ENCODE measurements at places on chromosomes 6 and 20.

DNA sequence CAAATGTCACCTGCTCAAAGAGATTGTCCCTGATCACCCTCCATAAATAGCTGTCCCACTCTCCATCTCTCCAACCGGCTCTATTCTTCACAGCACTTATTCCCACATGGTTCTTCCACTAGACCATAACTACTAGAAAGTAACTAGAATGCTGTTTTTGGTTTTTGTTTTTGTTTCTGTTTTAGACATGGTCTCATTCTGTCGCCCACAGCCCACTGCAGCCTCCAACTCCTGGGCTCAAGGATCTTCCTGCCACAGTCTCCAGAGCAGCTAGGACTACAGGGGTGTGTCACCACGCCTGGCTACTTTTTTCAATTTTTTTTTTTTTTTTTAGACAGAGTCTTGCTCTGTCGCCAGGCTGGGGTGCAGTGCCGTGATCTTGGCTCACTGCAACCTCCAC, 12.2 kb downstream of the MMP24 start:
- no peak for DNase-seq

GRCh38 chr20:50356525-50356885, 153.7 kb upstream of the PTPN1 start:
- no peak for DNase-seq

- DNase-seq: no peak
Measured at GRCh38 chr20:37305839-37306238, 16.4 kb downstream of the MANBAL start.

DNA sequence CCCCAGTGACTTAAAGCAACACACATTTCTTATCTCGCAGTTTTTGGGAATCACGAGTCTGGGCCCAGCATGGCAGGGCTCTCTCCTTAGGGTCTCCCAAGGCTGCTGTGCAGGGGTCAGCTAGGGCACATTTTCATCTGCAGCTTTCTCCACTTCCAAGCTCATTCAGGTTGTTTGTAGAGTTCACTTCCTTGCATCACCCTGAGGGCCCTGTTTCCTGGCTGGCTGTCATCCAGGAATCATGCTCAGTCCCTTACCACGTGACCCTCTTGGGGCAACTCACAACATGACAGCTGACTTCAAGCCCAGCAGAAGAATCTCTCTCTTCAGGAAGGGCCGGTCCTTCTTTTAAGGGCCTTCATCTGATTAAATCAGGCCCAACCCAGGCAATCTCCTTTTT, 21.3 kb downstream of the SNAP25 start:
- DNase-seq: no peak

GRCh38 chr20:14744723-14745122, 407.3 kb upstream of the FLRT3 start:
- no peak for DNase-seq

GRCh38 chr6:3263096-3263495, 4.3 kb downstream of the PSMG4 start:
- DNase-seq: no peak

DNA sequence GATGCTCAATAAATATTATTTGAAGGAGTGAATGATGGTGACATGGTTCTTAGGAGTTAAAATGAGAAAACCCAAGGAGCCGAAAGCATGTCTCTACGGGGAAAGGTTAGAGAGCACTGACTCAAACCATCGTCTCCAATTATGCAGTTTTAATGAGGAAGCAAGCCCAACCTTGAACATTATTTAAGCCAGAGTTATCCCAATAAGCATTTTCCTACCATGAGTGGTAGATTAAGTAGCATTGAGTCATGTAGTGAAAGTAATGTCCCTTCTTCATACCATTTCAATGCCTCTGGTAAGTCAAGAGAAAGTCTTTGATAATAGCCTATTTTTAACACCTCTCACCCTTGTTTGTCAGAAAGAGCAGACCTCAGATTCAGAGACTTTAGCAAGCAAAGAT, 13.5 kb downstream of the TSHZ2 start:
- DNase-seq: no peak

GRCh38 chr20:32019563-32020463, 9.6 kb downstream of the CCM2L start:
- DNase-seq: no peak

GRCh38 chr20:63738687-63739129, 868 bp upstream of the SLC2A4RG start:
- no peak for DNase-seq

- DNase-seq: no peak
Measured at GRCh38 chr20:57136734-57137133, 129.7 kb downstream of the BMP7 start.

DNA sequence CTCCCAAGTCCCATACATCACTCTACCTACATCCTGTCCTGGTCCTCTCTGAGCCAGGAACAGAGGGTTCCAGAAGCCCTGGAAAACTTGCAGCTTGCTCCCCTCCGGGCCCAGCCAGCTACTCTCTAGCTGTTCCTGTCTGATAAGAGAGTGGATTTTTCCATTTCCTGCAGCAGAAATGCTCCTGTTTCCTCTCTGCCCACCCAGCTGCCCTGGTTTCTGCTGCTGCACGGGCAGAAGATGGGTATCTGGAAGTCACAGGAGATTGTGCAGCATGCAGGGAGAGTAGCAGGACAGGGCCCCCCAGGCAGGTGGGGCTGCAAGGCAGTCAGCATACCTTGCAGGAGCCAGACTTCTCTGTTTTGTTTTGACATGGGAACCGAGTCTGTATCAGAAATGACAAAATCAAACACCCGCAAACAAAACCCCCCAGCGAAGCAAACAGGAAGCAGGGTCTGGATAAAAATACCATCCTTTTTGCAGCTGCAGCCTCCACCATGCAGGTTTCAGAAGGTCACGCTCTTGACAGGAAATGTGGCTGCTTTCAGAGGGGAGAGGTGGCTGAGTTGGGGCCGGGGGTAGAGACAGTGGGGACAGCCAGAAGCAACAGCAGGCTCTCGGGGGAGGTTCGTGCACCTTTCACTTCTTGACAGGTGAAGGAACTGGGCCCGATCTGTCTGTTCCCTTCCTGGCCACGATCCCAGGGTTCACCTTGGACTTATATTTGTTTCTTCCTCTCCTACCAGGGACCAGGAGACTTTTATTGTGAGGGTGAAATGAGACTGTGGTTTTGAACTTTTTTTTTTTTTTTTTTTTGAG, 50.8 kb upstream of the FAM83D start:
- DNase-seq: no peak

DNA sequence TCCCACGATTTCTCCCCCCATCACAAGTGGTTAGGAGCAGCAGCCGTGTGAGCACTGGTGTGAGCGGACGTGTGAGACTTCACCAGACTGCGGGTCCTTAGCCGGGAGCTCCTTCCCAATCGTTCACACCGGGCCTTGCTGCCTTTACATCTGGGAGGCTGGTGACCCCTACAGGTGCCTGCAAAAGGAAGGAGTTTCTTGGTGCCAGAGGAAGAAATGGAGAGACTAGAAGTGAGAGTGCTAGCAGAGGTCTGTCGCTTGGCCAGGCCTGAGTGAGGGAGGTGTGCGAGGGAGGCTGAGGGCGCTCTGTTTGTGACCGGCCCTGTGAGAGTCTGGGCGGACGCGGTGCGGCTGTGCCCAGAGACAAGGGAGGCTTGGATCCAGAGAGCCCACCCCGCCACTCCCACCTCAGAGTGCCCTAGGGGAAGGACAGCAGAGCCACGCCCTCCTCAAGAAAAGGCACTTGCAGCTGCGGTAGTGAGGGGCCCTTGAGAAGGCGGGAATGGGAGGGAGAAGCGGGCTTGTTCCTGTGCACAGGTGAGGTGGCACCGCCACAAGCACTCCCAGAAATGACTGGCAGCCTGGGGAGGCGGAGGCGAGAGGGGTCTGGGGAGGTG, 10.0 kb upstream of the ARMC2 start:
- no peak for DNase-seq

- peak; percentile 3 for DNase-seq
Measured at GRCh38 chr6:156557251-156557910, 219.8 kb upstream of the ARID1B start.

GRCh38 chr6:5379647-5380242, 118.4 kb downstream of the FARS2 start:
- DNase-seq: no peak

DNA sequence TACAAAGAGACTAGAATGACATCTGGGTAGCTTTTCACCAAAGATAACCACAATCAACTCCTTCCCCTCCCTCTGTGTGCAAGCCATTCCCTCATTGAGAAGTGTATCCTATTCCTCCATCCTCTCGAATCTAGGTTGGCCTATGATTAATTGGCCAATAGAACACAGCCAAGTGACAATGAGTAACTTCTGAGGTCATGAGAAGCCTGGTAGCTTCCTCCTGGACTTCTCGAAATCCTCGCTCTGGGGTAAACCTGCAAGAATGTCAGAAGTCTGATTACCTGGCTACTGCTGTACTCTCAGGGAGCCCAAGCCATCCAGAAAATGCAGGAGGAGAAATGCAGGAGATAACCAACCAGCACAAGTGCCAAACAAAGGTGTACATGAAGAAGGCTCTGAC, 13.1 kb downstream of the ARHGAP18 start:
- no peak for DNase-seq

- peak; percentile 42 for DNase-seq
Measured at GRCh38 chr6:13908955-13909381, 15.8 kb upstream of the RNF182 start.

- no peak for DNase-seq
Measured at GRCh38 chr6:130027948-130028347, 9.6 kb downstream of the L3MBTL3 start.

- DNase-seq: no peak
Measured at GRCh38 chr6:36844232-36845170, 5.3 kb upstream of the CPNE5 start.

- DNase-seq: no peak
Measured at GRCh38 chr6:122747573-122747972, 31.9 kb upstream of the FABP7 start.

GRCh38 chr6:73566954-73567591, 46.2 kb upstream of the EEF1A1 start:
- DNase-seq: no peak

DNA sequence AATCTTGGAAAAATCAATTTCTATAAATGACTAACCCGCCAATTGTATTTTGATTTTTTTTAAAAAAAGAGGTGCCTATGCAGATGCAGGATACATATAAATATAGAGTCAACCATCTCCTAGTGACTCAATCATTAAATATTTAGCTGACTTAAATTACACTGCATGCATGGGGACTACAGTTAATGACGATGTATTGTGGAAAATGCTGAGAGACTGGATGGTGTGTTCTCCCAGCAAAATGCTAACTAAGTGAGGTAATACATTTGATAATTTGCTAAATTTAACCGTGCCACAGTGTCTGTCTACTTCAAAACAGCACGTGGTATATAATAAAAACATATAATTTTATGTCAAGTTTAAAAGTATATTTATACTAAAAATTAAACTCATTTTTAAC, 341.6 kb downstream of the PRKN start:
- peak; percentile 37 for DNase-seq

DNA sequence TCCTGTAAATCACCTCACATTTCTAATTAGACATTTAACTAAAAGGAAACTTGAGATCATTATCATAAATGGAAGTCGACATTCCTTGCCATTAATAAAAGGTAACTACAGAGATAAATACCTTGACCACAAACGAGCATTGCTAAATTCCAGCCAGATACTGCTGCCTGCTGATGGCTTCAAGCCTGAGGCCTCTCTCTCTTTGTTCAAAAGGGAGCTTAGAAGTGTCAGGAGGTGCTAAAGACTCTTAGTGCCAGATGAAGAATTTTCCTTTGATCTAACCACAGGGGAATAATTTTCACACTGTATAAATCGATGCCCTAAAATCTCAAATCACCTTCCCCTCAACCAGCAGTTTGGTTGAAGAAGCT, 248.2 kb upstream of the PMEPA1 start:
- DNase-seq: no peak

- no peak for DNase-seq
Measured at GRCh38 chr6:163661272-163661671, 246.8 kb downstream of the QKI start.

DNA sequence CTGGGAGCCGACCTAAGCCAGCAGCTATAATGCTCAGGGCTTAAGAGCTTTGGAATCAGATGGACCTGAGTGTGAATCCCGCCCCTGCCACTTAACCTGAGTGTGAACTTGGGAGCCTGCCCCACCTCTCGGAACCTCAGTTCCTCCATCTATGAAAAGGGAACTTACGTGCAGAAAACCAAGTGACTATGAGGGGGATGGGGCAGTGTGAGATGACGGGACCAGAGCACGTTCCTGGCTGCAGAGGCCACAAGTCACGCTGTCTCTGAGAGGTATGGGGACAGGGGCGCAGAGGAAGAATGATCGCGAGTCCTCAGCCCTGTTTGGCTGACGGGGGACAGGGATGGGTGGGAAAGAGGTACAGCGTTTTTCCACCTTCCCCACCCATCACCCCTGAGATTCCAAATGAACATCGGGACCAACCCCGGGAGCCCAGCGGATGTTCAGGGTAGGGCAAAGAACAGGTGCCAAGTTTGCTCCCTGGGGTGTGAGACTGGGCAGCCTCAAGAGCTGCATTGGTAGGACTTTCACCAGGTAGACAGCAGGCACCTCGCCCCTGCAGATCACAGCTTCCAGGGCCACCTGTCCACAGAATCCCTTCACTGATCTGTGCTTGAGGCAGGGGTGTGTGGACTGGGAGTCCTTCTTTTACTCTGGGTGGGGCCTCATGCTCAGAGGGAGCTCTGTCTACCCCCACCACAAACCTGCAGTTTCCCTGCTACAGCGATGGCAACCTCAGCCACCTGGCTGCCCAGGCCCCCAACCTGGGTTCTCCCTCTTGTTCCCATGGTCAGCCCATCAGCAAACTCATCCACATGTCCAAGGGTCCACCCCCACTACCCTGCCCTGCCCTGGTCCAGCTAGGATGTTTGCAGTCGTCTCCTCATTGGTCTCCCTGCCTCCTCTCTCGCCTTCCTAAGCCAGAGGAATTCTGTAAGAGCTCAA, 85.8 kb downstream of the CEBPB start:
- DNase-seq: no peak

DNA sequence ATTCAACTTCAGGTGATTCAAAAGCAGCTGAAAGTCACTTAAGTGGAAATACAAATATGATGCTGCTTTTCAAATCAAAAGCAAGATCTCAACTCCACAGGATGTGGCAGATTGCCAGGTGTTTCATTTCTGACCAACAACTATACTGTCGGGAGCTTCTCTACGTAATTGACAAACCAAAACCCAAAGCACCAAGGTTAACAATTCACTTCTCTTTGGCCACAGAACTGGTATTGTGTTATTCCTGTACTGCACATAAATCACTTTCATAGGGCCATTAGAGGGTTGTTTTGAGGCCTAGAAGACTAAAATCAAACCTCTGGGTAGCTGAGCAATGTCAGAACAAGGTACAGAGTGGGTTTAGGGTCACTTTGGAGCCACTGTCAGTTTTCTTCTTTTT, 169.7 kb downstream of the HAO1 start:
- DNase-seq: no peak

- DNase-seq: no peak
Measured at GRCh38 chr6:10465629-10466499, 51.0 kb upstream of the TFAP2A start.

DNA sequence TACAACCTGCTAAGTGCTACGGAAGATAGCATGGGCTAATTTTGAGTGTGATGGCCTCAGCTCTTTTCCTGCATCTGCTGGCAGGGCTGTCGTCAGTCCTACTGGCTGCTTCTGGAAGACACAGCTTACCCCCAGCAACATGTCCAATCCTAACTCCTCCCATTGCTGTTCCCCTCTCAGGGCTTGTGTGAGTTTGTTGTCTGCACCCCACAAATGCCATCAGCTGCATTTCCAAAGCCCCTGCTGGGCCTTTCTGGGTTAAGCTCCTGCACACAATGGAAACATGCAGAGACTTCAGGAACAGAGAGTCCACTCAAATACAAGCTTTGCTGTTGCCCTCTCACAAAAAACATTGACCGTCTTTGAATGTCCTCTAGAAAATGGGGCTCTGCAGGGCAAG, 84.7 kb downstream of the RNF182 start:
- no peak for DNase-seq
